Right renal pelvis (tissue), 4 donors: ENCODE measurements at places on chromosomes 11 and 22.

GRCh38 chr22:26199665-26200064 is 30.4 kb downstream of the SEZ6L start:
- no peak for DNase-seq

DNA sequence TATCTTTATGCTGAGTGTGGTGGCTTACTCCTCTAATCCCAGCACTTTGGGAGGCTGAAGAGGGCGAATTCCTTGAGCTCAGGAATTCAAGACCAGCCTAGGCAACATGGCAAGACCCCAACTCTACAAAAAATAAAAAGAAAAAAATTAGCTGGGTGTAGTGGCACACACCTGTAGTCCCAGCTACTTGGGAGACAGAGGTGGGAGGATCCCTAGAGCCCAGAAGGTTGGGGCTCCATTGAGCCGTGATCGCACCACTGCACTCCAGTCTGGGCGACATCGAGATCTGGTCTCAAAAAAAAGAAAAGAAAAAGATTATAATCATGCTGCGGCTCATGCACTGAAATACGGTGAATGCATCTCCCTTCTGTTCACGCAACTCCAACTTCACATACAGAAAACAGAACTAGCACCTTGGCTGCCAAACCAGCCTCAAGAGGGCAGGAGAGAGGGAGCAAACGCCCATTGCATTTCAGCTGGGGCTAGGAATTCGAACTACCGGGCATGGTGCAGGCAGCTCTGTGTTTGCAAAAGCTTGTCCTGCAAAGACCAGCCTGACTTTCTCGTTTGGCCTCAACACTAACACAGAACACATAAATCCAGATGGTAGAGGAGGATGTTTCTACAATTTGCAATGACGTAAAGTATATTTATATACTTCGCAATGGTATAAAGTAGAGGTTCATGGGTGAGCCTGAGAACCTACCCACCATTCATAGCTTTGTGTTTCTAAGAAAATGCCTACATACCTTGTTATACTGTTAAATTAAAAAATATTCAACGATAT is 6.3 kb upstream of the SYNGR1 start:
- DNase-seq = no peak

- no peak for DNase-seq
Observed at GRCh38 chr22:28742562-28742962, 723 bp downstream of the HSCB start.

DNA sequence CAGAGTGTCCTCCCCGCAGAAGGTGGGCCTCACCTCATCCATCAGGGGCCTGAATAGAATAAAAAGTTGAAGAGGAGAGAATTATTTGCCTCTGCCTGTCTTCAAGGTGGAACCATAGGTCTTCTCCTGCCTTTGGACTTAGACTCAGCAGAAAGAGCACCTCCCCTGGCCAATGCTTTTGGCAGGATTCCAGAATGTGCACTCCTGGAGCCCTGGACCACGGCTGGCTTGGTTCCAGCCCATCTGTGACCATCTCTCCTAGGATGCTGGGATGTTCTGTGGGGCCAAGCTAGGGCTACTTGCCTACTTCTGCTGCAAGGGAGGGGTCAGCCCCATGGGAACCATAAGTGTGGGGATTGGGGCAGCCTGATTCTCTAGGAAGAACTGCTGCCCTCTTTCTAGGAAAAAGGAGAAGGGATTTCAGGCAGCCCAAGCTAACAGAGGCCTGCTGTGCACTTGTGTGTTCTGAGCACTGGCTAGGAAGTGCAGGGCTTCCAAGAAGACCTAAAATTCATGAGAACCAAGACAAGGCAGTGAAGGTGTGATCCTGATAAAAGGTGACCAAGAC is 32.2 kb upstream of the SHANK2 start:
- no peak for DNase-seq

DNA sequence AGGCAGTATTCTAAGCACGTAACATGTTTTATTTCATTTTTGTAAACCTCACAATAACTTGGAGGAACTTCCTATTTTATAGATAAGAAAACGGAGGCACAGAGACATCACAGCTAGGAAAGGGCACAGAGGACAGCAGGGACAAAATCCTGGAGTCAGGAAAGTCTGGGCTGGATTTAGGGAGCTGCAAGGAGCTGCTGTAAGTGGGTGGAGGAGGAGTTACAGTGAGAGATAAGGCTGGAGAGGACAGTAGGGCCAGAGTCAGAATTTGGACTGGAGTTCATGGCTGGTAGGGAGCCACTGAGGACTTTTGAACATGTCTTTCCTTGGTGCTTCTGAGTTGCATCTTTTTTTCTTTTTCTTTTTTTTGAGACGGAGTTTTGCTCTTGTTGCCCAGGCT is 32.2 kb upstream of the PTPRJ start:
- DNase-seq = no peak

DNA sequence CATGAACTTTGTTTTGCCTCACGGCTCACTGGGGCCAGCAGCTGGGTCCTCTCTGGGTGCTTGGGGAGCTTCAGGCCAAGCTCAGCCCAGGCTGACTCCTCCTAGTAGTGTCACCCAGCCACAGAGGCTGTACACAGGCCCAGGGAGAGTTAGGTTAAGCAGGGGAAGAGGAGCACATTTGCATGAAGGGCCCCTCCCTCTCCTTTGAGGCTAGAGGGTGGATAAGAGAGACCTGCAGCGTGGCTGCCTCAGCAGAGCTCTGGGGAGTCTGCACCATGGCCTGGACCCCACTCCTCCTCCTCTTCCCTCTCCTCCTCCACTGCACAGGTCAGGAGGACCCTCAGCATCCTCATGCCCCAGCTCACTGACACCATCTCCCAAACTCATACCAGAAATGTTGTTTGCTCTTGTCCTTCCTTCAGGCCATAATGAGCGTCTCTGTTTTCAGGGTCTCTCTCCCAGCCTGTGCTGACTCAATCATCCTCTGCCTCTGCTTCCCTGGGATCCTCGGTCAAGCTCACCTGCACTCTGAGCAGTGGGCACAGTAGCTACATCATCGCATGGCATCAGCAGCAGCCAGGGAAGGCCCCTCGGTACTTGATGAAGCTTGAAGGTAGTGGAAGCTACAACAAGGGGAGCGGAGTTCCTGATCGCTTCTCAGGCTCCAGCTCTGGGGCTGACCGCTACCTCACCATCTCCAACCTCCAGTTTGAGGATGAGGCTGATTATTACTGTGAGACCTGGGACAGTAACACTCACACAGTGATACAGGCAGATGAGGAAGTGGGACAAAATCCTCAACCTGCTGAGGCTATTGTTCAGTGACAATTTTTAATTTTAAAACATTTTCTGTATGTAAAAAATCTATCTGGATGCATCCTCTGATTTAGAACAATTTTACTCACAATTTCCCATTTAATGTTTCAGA is 82.4 kb upstream of the VPREB1 start:
- no peak for DNase-seq

- DNase-seq = no peak
Observed at GRCh38 chr22:46081036-46081830, 69.1 kb upstream of the PPARA start.

- no peak for DNase-seq
Observed at GRCh38 chr22:44797181-44797725, 44.9 kb downstream of the ARHGAP8 start.

GRCh38 chr11:91243051-91243450 is 981.6 kb upstream of the FAT3 start:
- DNase-seq = no peak

DNA sequence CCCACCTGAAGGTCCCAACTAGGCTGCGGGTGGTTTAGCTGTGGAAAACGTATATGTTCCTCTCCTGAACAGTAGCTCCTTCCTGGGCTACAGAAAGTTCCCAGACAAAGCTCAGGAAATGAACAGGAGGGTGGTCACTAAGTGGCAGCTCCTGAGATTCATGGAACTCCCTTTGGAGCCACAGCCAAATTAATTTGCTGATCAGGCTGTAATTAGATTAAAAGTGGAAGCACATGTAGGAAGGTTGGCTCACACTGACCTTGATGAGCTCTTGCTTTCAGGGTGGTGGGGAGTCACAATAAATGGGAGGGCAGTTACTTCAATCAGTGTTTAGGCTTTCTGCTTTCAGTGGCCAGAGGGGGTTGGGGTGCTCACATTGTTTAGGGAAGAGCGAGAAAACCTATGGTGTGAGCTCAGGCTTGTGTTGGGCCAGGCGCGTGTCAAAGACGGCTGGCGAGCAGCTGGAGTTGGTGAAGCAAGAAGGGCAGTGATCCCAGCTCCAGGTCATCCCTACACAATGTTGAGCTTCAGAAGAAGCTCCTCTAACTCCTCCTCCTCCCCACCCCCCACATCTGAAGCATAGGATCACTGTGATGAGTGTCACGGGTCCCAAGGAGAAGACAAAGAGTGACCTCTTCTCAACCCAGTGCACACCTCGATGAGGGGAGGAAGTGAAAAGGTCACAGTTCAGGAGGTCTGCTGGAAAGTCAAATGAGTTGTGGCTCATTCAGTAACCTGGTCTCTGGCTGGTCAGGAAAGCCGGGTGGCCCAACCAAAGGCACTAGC is 42.5 kb downstream of the CLPB start:
- DNase-seq = no peak

DNA sequence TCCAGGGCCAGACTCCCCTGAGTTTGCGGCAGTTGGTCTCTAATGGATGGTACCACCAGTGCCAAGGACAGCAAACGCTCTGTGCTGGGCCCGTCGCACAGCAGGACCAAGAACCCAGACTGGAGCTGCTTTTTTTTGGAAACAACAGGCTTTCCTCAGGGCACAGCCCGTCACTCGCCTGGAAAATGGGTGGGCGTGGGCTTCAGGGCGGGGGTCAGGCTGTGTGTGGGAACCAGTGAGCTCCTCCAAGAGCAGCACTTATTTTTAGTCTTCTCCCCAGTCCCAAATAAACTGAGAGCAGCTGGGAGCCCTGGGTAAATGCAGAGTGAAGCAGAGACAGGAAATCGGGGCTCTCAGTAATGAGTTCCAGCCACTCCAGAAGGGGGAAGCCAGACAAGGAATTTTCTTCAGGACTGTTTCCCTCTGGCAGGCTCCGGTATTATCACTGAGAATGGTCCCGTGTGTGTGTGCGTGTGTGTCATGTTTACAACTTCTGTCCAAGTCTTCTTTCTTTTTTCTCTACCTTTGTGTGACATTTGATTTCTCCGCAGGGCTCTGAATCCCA is 63.0 kb downstream of the PPFIBP2 start:
- DNase-seq = no peak

- no peak for DNase-seq
Observed at GRCh38 chr11:86802601-86803051, 2.3 kb downstream of the PRSS23 start.
